Naive thymus-derived CD8-positive, alpha-beta T cell (primary cell): ENCODE measurements at places on chromosomes 16 and 17.
A peak's percentile ranks its signal among the peaks of the same experiment; 100 is the strongest.

GRCh38 chr16:23771027-23771426 is 16.2 kb downstream of the CHP2 start:
- DNase-seq = no peak

- no peak for DNase-seq
Measured at GRCh38 chr16:54921206-54921824, 9.3 kb upstream of the IRX5 start.

DNA sequence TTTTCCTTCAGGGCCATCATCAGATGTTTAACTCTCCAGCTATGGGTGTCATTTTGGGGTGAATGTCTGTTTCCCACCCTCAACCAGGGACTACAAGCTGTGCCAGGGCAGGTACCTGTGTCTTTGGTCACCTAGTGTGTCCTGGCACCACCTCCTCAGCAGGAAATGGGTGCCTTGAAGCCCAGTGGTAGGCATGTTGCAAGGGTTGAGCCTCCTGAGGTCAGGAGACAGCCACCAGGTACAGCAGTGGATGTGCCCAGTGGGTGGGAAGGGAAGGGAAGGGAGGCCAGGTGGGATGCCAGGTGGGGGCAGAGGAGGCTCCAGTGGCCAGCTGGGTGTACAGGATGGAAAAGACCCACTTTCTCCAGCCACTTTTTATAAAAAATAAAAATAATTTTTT is 25.5 kb upstream of the ADORA2B start:
- DNase-seq = no peak

- no peak for DNase-seq
Measured at GRCh38 chr16:62066747-62067146, 30.5 kb upstream of the CDH8 start.

- no peak for DNase-seq
Measured at GRCh38 chr17:31525801-31526549, 134.5 kb downstream of the RAB11FIP4 start.

GRCh38 chr17:46875849-46876352 is 24.5 kb downstream of the WNT9B start:
- DNase-seq = no peak

DNA sequence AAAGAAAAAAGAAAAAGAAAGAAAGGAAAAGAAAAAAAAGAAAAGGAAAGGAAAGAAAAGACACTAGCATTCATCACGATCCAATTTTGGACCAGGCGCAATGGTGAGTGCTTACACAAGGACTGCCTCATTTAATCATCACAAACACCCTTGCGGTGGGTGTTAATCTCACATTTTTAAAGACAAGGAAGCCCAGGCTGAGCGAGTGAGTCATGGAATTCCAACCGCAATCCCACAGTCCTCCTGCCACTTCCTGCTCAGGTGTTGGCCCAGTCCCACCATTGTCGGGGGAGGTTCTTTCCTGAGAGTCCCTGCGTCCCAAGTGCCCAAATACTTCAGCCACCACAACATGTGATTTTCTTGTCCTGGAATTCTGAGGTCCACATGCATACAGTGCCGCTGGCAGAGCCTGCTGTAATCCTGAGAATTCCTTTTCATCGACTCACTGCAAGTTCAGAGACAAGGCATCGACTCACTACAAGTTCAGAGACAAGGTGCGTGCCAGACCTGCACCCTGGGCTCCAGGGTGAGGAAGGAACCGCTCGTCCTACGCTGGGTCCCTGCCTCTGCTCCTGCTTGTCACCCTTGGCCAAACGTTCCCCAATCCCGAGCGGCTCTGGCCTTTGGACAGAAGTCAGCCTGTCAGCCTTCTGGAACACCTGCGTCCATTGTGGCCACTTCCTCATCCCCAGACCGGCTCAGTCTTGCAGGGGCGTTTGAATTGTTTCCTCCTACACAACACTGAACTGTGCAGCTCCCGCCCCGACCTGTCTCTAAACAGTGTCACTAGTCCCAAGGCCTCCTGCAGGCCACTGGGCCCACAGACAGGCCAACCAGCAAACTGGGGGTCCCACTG is 5.8 kb downstream of the ZG16B start:
- no peak for DNase-seq

DNA sequence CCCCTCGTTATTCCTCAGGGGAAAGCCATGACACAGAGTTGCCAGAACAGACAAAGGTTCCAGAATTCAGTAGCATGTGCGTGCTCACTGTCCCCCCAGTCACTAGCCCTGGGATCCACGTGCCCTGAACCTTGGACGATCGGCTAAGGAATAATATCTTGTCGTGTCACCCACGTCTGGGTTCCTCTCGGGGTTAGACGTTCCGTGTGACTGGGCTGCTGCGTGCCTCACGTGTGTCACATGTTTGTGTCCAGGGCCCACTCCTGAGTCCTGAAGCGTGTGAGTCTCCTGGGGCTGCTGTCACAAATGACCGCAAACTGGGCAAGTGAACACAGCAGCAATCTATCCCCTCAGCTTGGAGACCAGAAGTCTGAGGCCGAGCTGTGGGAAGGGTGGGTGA is 12.4 kb upstream of the ZNF469 start:
- DNase-seq = no peak

DNA sequence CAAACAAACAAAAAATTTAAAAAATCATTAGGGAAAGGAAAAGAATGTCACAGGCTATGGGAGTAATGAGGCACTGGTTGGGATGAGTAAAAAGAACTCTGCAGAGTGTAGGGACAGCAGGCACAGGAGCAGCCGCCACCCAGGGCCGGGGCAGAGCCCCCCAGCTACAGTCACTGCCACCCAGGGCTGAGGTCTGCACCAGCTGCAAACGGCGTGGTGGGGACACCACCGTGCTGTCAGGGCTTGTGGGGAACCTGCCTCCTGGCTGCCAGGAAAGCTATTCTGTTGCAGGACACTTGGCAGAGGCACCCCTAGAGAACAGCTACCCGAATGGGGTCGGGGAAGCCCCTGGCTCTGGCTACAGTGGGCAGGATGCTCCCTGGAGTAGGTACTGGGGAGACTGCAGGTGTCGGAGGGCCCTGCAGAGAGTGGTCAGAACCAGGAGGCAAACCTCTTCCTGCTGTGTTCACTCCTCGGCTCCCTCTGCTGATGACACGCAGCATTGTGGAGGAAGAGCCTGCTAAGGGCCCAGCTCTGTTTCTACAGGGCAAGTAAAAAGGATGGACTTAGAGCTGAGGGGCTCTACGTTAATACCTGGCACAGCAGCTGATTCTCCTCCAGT is 32.3 kb upstream of the CAPN15 start:
- peak; percentile 4 for DNase-seq

GRCh38 chr17:81165246-81166032 is at the start of gene PVALEF:
PVALEF (plus strand) TSS chr17:81165507; CDS start chr17:81181227, 15,720 bp downstream.
- peak; percentile 32 for DNase-seq

GRCh38 chr17:16906680-16907079 is 65.2 kb downstream of the TNFRSF13B start:
- no peak for DNase-seq

DNA sequence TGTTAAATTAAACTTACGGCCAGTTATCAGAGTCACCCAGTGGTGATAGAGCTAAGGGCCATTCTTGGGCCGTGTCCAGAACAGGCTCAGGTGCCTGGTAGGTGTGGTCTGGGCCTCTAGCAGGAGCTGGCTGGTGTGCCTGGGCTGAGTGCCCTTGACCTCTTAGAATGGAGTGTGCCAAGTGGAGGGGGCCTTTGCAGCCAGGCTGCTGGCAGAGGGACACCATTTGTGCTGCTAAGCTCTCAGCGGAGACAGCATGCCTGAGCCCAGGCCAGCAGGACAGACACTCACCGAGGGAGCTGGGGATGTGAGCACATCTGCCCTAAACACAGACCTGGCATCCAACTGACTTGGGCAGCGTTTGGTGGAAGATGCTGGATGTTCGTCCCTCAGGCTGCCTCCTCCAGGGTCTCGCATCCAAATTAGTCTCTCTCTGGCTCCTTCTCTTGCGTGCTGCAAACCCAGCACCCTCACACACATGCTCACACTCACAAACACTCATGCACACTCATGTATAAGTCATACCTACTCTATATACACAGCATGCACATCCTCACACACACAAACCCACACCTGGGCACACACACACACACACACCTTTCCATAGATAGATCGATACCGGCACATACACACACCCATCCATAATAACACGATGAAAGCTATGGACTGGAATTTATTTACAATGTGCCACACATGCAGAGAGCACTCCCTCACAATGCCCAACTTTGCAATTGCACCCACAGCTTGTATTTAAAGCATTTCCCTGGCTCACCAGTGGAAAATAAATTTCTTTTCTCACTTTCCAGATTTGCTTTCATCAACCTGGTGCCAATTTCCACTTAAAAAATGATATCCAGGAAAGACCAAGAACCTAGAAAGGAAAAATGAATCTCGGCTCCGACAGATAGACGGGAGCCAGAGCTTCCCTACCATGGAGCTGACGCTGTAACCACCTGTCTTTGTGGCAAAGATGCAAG is 33.6 kb upstream of the CDH5 start:
- DNase-seq = no peak

- no peak for DNase-seq
Measured at GRCh38 chr17:69704935-69705334, 290.4 kb downstream of the MAP2K6 start.

GRCh38 chr16:73000020-73000906 is 47.7 kb downstream of the ZFHX3 start:
- no peak for DNase-seq

DNA sequence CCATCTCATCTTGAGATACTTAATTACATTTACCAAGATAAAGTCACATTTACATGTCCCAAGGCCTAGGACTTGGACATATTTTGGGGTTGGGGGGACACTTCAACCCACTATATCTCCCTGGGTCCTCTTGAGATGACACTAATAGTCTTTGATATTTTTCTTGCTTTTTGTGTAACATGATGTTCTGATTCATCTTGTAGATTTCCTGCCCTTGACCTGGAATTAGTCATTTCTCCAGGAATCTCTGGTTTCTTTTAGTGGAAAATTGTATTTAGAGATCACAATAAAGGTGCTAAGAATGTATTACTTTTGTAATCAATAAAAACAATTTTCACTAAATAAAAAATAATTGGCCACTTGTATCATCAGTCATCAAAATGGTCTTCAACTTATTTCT is 157.3 kb downstream of the VPS53 start:
- no peak for DNase-seq

GRCh38 chr17:3993493-3994220 is 29.4 kb upstream of the ATP2A3 start:
- no peak for DNase-seq

- no peak for DNase-seq
Measured at GRCh38 chr17:49241040-49241439, 10.5 kb upstream of the PHOSPHO1 start.

DNA sequence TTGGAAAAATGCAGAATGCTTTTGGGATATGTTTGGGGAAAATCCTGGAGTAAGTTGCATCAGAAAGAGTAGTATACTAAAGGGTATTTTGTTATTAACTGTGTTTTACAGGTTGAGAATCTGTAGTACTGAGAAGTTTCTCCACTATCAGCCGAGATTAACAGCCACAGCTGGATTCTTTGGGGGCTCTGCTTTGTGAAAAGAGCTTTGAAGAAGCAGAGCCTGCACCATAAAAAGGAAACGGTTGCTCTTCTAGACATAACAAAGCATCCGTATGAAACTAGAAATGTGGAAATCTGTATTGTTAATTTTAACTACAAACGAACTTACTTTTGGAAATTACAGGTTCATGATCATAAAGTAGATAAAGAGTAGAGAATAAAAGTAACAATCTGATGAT is 5.3 kb downstream of the NLK start:
- no peak for DNase-seq

DNA sequence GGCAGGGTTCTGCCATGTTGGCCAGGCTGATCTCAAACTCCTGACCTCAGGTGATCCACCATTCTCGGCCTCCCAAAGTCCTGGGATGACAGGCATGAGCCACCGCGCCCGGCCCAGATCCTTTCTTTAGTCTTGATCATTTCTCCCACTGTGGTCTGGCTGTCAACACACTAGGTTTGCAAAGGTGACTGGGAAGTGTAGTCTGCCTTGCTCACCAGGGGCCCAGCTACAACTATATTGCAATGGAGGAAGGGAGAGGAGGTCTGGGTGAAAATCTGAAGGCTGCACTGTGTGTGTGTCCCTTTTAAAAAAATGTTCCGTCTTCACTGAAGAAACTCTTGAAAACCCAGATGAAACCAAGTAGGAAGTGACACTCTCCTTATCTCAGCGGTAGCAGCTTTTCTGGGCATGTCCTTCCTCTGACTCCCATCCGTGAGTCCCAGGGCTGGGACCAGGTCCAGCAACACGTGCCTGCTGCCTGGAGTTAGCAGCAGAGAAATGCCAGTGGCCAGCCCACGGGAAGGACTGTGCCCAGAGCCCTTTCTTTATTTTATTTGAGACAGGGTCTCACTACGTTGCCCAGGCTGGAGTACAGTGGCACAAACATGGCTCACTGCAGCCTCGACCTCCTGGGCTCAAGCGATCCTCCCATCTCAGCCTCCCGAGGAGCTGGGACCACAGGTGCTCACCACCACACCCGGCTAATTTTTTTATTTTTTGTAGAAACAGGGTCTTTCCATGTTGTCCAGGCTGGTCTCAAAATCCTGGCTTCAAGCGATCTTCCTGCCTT is 17.8 kb upstream of the KIF19 start:
- DNase-seq = no peak

- no peak for DNase-seq
Measured at GRCh38 chr16:9965079-9965478, 217.1 kb downstream of the GRIN2A start.

DNA sequence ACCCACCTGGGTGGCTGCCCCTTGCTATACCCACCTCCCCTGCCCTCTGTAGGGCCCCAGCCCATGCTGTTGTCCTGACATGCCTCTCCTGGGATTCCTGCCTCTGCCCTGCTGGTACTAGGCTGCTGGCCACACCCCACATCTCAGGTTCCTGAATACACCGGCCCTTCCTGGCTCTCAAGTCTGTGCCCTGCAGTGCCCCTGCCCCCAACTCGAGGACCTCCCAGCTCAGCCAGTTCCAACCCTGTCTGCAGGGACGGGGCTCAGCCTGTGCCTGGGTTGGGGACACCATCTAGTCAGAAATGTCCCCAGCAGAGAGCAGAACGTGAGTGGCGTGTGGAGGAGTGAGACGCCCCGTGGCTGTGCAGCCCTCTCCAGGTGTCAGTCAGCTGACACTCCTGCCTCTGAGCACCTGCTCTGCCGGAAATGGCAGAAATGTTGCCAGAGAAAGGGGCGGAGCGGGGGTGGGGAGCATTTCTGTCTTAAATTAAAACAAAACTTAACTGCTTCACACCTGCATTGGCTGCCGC is 28.7 kb downstream of the ACSF3 start:
- peak; percentile 84 for DNase-seq

DNA sequence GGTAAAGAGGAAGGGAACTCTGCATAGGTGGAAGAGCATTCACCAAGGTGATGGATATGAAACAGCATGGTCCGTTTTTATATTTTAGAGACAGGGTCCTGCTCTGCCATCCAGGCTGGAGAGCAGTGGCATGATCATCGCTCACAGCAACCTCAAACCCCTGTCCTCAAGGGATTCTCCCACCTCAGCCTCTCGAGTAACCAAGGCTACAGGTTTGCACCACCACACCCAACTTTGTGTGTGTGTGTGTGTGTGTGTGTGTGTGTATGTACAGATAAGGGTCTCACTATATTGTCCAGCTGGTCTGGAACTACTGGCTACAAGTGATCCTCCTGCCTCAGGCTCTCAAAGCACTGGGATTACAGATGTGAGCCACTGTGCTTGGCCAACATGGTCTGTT is 77.5 kb upstream of the NACA2 start:
- DNase-seq = no peak

- DNase-seq = no peak
Measured at GRCh38 chr16:70254180-70254964, 2.6 kb upstream of the EXOSC6 start.
